ENCODE measurements at places on chromosomes 2 and 18. TPM values are rescaled to one million over a fixed set of nuclear protein-coding genes. Genes with fewer than 3 reads are reported as not detected.

DNA sequence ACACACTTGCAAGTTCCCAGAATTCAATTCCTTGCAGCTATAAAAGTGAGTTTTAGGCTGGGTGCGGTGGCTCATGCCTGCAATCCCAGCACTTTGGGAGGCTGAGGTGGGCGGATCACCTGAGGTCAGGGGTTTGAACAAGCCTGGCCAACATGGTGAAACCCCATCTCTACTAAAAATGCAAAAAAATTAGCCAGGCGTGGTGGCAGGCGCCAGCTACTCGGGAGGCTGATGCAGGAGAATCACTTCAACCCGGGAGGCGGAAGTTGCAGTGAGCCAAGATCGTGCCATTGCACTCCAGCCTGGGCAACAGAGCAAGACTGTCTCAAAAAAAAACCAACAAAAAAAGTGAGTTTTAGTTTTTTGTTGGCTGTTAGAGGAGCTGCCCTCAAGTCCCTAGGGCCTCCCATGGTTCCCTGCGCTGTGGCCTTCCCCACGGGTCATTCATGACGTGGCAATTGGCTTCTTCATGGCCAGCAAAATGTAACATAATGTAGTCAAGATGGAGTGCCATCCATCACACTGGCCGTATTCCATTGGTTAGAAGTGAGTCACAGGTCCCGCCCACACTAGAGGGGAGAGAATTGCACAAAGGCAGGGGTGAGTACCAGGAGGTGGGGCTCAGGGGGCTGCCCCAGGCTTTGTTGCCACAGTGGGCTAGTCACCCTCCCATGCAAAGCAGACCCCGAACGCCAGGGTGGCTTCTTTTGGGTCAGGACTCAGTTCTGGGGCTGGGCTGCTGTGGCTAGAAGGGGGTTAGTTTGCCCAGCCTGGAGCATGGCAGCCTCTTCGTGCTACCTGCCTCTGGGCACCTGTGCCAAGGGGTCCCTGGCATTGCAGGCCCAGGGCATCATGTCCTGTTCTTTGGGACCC lies 37.7 kb upstream of the INHBB start:
- no peak for DNase-seq

Gene CD226
- 2.0 TPM for total RNA-seq

DNA sequence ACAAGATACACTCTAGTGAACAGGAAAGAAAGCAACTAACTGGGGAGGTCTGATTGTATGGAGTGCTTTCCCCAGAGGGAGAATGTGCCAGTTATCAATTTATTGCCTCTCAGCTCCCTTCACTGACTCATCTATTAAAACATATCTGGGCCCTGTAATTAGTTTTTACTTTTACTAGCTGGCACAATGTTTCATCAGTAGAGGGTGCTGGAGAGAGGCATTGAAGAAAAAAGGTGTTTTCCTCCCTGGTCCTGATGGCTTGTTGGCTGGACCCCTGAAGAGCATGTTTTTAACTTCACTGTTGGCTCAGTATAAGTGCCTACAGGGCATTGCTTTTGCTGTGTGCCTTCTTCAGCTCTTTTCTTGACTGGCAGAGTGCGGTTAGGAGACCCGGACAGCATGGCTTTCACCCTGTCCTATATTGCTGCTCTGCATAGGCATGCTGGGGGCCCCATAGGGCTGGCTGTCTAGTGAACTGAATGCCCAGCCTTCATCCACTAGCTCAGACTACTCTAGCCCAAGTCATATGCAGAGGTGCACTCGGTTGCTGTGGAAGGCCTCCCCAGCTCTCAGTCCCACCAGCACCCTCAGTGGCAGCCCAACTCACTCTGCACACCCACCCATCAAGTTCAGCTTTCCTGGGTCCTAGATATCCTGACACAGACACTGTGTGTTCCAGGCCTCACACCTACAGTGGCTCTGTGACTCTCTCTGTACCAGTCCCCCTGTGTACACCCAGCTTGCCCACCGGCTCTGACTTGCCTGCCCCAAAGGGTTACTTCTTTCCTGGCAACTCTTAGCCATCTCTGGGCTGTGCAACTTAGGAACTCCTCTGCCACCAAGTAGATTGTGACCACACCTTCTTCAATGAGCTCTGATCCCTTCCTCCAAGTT lies 62.3 kb upstream of the ACYP2 start:
- DNase-seq, result peak; percentile 37

DNA sequence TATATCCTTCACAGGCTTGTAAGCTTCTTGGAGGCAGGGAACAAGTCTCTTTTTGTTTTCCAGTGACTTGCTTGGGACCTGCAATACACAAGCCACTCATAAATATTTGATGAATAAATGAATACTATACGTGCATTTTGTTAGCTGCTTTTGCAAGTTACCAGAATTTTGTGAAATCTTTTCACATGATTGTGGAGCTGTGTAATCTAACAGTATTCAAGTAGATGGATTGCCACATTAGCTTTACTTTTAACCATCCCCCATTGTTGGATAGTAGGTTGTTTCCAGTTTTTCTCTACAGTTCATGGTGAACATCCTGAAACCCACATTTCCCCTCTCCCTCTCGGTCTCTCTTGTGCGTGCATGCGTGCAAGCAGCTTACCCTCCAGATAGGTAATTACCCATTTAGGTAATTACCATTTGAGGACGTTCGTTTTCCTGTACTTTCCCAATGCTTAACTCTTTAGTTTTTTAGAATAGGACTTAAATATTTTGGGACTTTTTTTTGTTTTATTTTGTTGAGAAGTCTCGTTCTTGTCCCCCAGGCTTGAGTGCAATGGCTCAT lies 12.5 kb downstream of the ZNF407 start:
- no peak for DNase-seq

DNA sequence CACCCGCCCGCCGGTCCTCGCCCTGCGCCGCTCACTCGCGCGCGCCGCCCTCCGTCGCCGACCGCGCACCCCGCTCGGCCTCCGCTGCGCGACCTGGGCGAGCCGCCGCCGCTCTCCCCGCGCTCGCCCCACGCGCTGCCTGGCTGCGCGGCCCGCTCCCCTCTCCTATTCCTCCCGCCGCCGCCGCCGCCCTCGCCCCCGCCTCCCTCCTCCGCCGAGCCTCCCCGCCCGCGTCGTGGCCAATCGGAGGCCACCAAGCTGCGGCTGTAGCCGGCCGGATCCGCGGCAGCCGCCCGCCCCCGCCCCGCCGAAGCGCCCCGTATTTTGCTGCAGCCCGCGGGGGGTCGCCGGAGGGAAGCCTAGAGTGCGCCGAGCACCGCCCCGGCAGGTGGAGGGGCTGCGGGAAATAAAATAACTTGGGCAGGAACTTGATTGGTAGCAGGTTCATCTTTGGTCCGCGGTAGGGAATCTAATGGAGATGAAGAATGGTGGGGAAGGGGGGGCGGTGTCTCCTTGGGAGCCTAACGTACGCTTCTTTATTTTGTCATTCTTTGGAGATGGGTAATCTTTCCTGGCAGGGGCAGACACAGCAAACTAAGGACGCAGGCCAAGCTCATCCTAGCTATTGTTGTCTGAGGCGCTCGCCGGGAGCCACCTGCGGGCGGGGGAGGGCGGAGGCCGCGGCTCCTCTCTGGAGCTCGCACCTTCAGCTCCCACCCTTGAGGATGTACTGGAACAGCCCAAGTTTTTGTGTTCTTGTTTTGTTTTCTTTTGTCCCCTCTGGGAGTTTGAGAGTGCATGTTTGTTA lies 1.1 kb upstream of the CDH2 start:
- no peak for DNase-seq

DNA sequence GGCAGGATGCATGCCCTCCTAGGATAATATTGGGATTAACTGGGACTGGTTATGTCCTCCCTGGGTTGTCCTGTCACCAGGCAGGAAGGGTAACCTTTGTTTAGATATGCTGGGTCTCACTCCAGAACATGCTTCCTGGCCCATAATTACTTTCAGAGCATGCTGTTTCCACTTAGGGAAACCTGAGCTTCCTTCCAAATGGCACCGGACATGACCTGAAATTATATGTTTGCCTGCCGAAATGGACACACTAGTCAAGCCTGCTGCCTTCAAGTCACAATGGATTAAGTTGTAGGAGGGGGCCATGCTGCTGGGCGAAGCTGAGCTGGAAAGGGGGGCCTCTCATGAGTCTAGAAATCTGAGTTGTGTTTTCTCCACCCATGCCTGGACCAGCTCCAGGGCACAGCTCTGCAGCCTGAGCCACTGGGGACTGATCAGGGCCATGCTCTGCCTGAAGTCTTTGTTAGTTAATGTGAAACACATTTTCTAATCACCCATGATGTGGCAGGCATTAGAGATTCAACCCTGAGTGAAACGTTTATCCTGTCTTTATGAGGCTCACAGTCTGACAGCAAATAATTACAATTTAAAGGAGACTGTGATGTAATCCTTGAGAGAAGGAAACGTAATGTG lies 273.3 kb downstream of the TNS1 start:
- DNase-seq, result no peak

Gene TMEM247
- 4.7 TPM for total RNA-seq

- DNase-seq, result peak; percentile 91
These were observed at the start of gene TGIF1 for GRCh38 chr18:3450012-3450798. TGIF1 (plus strand) TSS chr18:3450172; CDS start chr18:3450490, 318 bp downstream.

Gene SERPINB11
- total RNA-seq, result not detected

- DNase-seq, result no peak
These were observed 1.5 kb upstream of the GPBAR1 start for GRCh38 chr2:218259099-218259961.

DNA sequence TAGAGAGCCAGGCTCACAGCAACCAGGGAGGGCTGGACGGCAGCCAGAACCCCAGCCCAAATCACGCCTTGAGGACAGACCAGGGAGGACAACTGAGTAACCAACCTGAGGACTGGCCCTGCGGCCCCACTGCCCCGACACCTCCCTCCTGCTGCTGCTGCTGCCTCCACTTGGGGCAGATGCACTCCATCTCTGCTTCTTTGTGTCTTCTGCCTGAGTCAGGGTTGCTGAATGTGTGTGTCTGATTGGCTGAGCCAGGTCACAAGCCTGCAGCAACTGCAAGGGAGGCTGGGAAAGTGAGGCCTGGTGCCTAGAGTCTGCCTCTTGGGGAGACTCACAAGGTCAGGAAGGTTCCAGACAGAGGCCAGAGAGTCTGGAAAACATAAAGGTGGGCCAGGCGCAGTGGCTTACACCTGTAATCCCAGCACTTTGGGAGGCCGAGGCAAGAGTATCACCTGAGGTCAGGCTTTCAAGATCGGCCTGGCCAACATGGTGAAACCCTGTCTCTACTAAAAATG lies 83.4 kb downstream of the ZFP36L2 start:
- peak; percentile 69 for DNase-seq
